ENCODE measurements at places on chromosomes 6 and 20.

DNA sequence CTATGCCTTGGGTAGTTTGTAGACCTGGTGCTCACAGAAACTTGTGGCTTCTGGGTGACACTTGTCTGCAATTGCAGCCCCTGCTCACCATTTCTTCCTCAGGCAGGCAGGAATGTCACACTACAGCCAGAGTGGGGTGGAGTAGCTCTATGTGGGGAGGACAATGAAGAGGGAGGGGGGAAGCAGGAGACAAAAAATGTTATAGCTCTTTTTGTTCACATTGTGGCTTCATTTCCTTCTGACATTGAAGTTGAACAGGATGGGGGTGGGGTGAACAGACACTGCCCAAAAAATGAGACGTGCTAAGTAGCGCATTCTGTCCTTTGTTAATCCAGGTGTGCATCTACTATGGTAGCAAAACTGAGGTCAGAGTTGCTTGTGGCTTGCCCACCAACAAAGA is at the start of gene THEMIS:
Gene THEMIS (minus strand): TSS at position 124 of the 400 bp plus-strand sequence. CDS start 126 bp downstream, outside the sequence.
- peak; percentile 99 for DNase-seq

GRCh38 chr6:51885957-51886356 is 201.5 kb downstream of the PKHD1 start:
- DNase-seq = no peak

GRCh38 chr6:101391772-101392585 is 1.5 kb upstream of the GRIK2 start:
- no peak for DNase-seq

- no peak for DNase-seq
Observed at GRCh38 chr6:129536271-129536670, 173.7 kb downstream of the ARHGAP18 start.

GRCh38 chr6:129767776-129768485 is 58.0 kb upstream of the ARHGAP18 start:
- DNase-seq = no peak

GRCh38 chr6:154994836-154995253 is 270 bp upstream of the TIAM2 start:
- DNase-seq = no peak

- DNase-seq = no peak
Observed at GRCh38 chr20:4814696-4815252, 93.1 kb downstream of the PRND start.

GRCh38 chr6:158630938-158631616 is 13.5 kb downstream of the DYNLT1 start:
- no peak for DNase-seq

DNA sequence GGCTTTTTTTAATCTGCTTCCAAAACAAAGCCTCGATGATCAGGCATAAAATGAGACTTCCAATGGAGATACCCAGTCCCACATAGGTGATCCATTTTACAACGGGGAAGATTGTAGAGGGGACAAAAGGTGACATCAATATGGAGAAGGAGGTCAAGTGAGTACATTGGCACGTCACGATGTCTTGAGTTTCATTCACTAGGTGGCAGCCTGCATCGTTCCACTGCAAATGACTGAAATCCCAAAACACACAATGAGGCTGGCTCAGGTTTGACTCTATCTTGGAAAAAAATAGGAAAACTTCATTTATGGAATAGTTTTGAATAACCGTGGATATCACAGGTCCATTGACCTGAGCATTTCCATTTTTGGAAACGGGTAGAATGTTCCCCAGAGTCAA is 32.5 kb downstream of the ADGRF1 start:
- no peak for DNase-seq

DNA sequence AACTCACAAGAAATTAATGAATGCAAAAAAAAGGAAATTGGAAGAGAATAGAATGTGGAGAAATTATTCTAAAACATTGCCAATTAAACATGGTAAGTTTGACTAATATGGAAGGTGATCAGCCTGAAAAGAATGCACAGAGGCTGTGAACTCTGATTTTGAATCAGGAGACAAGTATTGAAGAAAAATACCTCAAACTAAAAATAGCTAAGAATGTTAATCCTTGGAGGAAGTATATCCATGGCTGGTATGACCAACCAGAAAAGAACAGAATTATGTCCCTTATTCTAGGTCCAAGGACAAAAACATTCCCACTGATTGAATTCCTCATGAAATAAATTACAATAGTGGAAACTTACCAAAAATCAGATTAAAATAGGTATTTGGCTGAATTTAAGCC is 7.3 kb upstream of the RIMS1 start:
- no peak for DNase-seq

- no peak for DNase-seq
Observed at GRCh38 chr6:4372866-4373265, 237.5 kb upstream of the ECI2 start.

GRCh38 chr20:20609522-20609921 is 102.9 kb downstream of the RALGAPA2 start:
- no peak for DNase-seq

DNA sequence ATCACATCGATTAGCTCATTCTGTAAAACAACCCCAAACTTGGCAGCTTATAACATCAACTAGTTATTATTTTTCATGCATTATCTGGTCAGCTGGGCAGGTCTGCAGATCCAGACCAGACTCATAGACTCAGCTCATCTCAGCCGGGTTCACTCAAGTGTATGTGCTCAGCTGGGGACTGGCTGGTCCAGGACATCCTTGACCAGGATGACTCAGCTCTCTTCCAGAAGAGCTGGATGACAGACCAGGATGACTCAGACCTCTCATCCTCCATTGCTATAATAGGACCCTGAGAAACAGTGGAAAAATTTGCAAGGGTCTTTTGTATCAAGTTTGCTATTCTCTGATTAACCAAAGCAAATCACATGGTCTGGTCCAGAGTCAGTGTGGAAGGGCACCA is 312.5 kb upstream of the PLCB4 start:
- DNase-seq = no peak

- no peak for DNase-seq
Observed at GRCh38 chr20:19428324-19428723, 215.9 kb downstream of the SLC24A3 start.

DNA sequence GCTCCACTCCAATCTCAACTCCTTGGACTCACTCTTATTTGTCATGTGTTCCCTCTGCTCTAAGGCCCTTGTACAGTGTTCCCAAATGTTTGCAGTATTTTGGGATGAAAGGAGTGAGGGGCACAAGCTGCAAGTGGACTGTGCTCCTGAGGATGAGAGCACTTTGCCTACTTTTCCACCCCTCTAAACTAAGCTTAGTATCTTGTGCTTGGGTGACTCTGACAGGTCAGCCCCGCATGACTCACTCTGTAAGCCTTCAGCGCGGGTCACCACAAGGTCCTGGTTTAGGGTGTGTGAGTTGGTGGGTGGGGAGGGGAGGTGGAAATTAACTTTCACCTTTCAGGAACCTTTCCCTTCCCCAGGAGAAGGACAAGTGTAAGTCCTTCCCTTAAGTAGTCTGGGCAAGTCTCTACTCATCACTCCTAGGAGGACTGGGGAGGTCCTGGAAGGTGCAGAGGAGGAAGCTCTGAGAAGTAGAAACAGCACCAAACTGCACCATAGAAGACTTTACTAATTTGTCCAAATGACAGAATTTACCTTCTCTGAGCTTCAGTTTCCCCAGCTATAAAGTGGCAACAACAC is 68.8 kb upstream of the EPB41L1 start:
- no peak for DNase-seq

- DNase-seq = no peak
Observed at GRCh38 chr6:80165143-80165542, 58.7 kb downstream of the BCKDHB start.

DNA sequence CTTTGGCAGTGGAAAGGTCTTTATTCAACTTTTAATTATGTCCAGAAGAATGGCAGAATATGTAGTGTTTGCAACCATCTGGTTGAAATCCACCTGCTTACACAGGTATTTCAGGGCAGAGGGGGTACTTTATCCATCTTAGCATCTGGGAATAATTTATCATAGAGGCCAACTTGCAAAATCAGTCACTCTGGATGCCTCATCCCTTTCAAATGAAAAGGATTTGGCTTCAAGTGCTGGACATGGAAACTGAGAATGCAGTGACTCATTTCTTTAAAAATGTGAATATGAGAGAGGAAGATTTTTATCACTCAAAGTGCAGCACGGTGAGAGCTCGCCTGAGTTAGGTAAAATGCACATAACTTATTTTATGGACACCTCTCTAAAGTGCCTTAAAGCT is 758.3 kb downstream of the KIF16B start:
- no peak for DNase-seq

- no peak for DNase-seq
Observed at GRCh38 chr6:110814102-110815014, 911 bp downstream of the CDK19 start.

DNA sequence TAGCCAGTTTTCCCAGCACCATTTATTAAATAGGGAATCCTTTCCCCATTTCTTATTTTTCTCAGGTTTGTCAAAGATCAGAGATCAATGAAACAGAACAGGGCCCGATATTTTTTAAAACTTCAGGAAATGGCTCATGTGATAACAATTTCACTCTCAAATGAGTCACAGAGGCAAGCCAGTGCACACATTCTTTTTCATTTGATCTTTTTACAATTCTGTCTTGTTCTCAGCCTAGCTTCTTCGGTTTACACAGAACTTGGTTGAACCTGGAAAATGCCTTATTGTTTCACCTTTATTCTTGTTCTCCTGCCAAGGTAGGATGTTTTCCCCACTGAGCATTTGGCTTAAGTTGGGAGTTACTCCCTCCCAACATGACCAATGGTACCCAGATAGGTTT is 258.9 kb downstream of the COL12A1 start:
- DNase-seq = no peak

DNA sequence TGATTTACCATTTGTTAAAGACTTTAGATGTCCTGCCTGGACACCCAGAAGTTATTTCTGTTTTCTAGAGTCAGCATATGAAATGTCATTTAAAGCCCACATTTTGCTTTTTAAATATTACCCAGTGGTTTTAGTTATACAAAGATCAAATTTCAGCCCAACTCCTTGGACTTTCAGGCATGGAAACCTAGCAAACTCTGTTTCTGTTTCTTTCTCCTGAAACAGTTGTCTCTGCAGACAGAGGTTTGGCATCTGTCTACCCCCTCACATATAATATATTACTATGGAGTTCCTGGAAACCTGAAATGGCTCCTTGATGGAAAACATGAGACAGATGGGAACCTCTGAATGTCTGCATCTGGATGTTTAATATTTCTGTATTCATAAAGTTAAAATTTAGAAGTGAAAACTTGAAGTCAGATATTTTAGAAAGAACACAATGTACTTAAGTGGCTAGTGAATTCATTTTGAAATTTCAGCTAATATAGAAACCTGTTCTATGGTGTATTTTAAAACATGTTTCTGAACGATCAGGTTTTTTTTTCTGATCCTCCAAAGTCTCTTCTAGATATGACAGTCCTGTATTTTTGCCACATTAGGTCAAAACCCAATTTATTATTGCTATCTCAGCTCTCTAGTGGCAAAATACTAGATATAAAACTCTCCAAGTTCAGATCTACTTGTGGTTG is 743.3 kb downstream of the CD109 start:
- DNase-seq = no peak

- DNase-seq = no peak
Observed at GRCh38 chr20:51042657-51043247, 19.8 kb upstream of the KCNG1 start.

- no peak for DNase-seq
Observed at GRCh38 chr6:54970337-54970736, 123.8 kb downstream of the FAM83B start.

DNA sequence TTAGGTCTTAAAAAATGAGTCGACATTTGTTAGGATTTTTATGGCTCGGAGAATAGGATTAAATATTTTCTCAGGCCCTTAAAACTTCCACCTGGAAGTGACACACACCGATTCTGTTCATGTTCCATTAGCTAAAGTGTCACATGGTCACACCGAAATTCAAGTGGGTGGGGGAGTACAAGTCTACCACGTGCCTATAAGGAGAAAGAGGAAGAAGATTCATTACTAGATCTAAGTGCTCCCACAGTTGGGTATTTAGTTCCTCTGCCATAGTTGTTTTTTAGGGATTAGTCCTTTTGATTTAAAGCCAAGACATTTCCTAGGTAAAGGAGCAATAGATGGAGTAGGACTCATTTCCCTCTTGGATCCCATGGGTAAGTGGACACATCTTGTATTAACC is 4.9 kb upstream of the TOX2 start:
- DNase-seq = no peak

- DNase-seq = no peak
Observed at GRCh38 chr20:25077610-25078169, 4.3 kb downstream of the VSX1 start.
